CD4-positive, alpha-beta T cell treated with Interleukin-15 for 4 hours (primary cell): ENCODE measurements at places on chromosomes 12 and 14.

GRCh38 chr14:73795974-73796373 is 55.7 kb upstream of the PTGR2 start:
- DNase-seq: no peak

- DNase-seq: no peak
Observed at GRCh38 chr12:110174373-110174996, 50.3 kb downstream of the IFT81 start.

DNA sequence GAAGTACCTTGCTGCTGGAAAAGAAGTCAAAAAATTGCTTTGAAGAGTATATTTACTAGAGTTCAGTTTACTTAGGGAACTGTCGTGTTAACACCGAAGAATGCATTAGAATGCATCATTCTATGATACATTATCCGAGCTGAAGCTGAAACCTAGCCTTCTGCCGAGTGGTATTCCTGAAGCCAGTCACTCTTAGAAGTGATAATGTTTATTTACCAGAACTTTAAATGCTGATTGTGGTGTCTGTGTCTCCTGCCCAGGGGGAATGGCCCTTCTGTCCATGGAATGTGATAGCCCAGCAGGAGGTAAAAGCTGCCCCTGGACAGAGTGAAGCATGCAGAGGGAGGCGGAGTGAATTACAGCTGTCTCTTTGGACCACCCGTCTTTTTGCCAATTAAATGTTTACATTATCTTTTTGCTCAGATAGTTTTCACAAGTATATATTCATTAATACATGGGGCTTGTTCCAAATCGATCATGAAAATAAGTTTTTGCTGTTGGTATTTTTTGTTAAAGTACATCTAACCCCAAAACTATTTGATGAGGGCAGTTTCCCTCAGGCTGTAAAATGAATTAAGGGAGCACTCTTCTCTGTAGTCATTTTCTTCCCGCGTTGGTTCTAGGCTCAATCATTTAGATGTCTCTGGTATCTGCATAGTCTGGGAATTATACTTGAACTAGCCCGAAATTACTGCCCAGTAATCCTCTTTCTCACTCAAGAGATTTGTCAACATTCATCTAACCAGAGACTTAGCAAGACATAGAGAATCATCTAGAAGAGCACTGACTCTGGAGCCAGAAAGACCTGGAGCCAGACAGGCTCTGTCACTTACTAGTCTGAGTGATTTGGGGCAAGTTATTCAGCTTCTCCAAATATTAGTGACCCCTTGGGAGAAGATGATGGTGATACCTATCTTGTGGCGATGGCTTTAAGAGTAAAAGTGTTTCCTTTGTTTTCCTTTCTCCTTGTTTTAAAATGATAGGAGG is 147.6 kb downstream of the CRADD start:
- DNase-seq: no peak

DNA sequence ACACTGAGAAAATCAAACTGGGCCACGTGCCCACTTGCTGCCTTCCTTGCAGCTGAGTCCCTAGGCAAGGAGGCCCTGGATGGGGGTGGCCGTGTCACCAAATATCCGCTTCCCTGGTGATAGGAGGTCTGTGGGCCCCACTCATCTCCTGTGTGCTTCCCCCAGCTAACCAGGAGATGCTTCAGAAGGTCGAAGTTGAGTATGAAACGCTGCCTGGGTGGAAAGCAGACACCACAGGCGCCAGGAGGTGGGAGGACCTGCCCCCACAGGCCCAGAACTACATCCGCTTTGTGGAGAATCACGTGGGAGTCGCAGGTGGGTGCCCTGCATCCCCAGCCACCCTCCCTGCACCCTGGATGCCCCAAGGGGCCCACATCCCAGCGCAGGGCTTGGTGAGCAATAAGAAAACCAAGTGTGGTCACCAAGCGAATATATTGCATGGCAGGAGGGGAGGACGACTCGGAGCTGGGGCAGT is 6.8 kb upstream of the SIVA1 start:
- no peak for DNase-seq

- no peak for DNase-seq
Observed at GRCh38 chr12:66380769-66381535, 78.7 kb downstream of the HELB start.

DNA sequence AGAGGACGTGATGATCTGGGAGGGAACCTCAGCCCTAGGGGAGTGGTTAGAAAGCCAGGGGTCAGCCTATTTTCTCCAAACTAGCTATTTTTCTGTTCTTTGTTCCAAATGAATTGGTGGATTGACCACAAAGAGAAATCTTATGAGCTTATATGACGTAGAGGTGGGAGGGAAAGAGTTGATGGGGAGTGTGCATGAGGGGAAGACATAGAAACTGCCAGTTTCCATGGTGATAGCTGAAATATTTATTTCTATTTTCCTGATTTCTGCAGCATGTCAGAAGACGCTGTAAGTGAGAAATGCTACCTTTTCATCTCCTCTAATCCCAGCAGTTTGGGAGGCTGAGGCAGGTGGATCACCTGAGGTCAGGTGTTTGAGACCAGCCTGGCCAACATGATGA is 51.4 kb upstream of the CISTR start:
- no peak for DNase-seq

- no peak for DNase-seq
Observed at GRCh38 chr12:15152868-15153267, 68.3 kb downstream of the RERG start.

GRCh38 chr12:69732088-69732487 is 6.6 kb upstream of the RAB3IP start:
- no peak for DNase-seq
